ENCODE measurements at places on chromosomes 3 and 15.

- peak; percentile 40 for DNase-seq
These were observed 66.2 kb upstream of the CSTA start for GRCh38 chr3:122258757-122259371.

GRCh38 chr3:52086976-52087663, 30.7 kb upstream of the DUSP7 start:
- peak; percentile 53 for DNase-seq

- DNase-seq, result peak; percentile 95
These were observed 39.6 kb downstream of the SEMA6D start for GRCh38 chr15:47756872-47757271.

GRCh38 chr15:97998307-97999071, 38.0 kb downstream of the ARRDC4 start:
- DNase-seq, result no peak

GRCh38 chr15:28955160-28955992, 69.6 kb downstream of the APBA2 start:
- DNase-seq, result peak; percentile 75

DNA sequence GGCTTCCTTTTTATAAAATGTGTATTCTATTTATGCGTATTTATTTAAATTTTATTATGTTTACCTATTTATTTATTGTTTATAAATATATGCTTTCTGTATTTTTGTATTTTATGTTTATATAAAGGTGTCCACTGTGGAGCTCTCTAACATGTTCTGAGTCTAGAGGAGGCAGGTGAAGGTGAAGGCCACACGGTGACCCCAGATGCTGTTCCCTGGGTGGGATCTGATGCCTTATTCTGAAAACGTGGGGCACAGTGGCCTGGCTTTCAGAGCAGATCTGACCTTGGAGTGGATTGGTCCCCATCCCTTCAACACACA, 104.7 kb upstream of the SLC7A14 start:
- no peak for DNase-seq

- no peak for DNase-seq
These were observed 761.7 kb upstream of the SEMA6D start for GRCh38 chr15:46955576-46955975.

GRCh38 chr3:127672429-127673190, at the start of gene ABTB1:
ABTB1 (plus strand) TSS chr3:127672952; CDS start chr3:127673026, 74 bp downstream.
- DNase-seq, result peak; percentile 82

- DNase-seq, result no peak
These were observed 41.5 kb downstream of the IDH2 start for GRCh38 chr15:90060797-90061196.

DNA sequence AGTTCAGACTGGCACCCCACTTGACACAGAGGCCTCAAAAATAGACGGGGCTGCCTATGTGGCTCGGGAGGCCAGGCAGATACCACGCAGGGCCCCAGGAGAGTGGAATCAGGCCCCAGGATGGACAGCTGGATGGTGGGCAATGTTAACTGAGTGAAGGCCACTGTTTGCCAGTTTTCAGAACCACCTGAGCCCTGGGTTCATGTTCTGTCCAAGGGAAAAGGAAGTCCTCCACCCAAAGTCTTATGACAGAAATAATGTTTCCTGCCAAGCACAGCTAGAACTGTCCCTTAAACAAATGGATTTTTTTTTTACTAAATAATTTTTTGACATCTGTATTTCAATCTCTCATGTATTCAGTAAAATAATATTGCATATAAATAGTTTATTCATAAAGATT, 228.4 kb downstream of the KLF13 start:
- no peak for DNase-seq

GRCh38 chr3:123371426-123371825, 77.5 kb downstream of the ADCY5 start:
- no peak for DNase-seq

GRCh38 chr3:73557986-73558726, 66.6 kb downstream of the PDZRN3 start:
- DNase-seq, result peak; percentile 68

- DNase-seq, result peak; percentile 45
These were observed 137.5 kb downstream of the MAGI1 start for GRCh38 chr3:65901226-65901625.

- DNase-seq, result peak; percentile 86
These were observed 143.0 kb downstream of the LPP start for GRCh38 chr3:188296761-188297612.

- peak; percentile 35 for DNase-seq
These were observed 72.8 kb upstream of the AADACL2 start for GRCh38 chr3:151660885-151661284.

GRCh38 chr3:89851974-89852621, 744.7 kb downstream of the EPHA3 start:
- DNase-seq, result peak; percentile 49

GRCh38 chr3:179526989-179527391, 35.7 kb upstream of the ACTL6A start:
- peak; percentile 79 for DNase-seq

DNA sequence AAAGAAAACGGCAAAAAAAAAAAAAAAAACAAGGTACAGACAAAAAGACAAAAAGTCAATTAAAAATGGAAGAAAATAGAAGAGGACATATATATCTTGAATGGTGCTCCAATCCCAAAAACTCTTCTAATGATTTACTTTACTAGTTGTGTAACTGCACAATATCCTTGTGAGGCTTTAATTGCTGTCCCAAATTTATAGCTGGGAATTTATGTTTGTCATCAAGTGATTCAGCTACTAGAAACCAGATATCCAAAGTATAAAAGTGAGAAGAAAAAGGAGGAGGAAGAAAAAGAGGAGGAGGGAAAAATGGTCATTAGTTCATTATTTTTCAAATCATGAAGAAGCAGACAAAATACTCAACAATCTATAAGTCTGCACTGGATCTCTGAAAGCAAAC, 150.8 kb upstream of the ARPP21 start:
- no peak for DNase-seq

DNA sequence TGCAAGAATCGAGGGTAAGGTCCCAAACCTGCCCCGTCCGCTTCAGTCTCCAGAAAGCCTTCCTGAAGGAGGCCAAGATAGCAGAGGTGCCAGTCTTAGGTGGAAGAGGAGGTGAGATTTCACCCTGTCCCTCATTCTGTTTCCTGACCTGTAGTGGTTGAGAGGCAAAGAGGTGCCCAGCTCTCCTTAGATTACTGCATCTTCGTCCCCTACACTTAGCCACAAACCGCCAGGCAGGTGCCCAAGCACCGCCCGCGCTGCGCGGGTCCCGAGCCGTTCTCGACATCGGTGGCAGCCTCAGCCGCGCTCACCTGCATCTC, 23.8 kb upstream of the POLG start:
- DNase-seq, result no peak

DNA sequence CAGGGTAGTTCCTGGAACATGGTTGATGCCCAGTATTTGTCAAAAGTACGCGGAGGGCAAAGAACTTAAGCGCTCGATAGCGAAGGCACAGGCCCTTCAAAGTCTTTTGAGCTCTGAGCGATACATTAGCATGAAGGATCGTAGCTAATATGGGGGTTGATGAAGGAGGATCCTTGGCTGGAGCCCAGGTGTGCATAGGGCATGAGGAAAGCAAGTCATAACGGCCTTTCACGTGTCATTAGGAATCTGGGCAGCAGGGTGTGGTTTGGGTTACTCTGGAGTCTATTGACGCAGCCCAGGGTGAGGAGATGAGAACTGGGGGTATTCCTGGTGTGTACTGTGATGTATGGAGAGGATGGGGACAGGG, 31.7 kb downstream of the SPINK8 start:
- DNase-seq, result peak; percentile 23

DNA sequence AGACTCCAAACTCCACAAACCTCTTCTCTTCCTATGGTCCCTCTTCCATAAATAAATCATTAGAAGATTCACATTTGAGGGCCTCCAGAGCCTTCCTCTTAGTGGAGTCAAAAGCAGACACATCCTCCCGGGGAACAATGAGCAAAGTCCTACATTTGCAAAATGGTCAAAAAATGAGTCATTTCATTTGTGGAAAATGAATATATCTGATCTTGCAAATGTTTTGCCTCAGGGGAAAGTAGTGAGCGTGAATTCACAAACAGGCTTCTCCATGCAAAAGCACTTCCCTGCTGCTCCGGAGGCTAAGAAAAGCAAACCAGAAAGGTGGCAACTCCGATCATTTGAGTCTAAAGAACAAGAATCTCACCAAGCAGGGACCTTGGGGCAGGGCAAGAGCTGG, 86.7 kb upstream of the IQSEC1 start:
- DNase-seq, result no peak

DNA sequence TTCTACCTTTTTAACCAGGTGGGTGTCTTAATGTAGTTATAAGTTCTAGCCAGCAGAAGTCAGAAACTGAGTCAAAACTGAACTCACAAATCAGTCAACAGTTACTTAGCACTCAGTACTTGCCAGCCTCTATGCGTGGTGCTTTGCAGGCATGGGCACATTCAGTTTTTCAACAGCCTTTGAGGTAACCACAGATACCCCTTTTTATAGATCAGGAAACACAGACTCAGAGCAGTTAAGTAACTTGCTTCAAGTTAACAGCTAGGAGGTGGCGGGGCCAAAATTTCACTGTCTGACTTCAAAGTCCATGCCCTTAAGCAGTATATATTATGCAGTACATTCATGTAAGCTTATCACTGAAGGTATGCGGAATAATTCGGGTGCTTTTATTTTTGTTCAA, 139.4 kb downstream of the FHIT start:
- DNase-seq, result no peak

DNA sequence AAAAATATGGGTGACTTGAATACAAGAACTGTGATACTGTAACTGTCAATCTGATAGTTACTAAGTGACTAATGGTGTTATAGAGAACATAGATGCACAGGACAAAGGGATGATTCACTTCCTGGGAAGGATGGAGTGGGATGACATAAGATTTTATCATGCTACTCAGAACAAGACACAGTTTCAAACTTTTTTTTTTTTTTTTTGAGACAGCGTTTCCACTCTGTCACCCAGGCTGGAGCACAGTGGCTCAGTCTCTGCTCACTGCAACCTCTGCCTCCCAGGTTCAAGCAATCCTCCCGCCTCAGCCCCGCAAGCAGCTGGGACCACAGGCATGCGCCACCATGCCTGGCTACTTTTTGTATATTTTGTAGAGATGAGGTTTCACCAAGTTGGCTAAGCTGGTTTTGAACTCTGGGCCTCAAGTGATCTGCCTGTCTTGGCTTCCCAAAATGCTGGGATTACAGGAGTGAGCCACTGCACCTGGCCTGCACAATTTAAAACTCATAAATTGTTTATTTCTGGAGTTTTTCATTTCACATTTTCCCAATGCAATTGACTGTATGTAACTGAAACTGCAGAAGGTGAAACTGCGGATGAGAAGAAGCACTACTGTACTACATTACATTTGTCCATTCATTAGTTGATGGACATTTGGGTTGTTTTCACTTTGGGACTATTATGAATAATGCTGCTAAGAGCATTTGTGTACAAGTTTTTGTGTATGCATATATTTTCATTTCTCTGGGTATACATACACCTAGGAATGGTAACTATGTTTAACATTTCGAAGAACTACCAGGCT, 40.6 kb downstream of the ADIPOQ start:
- DNase-seq, result peak; percentile 87

DNA sequence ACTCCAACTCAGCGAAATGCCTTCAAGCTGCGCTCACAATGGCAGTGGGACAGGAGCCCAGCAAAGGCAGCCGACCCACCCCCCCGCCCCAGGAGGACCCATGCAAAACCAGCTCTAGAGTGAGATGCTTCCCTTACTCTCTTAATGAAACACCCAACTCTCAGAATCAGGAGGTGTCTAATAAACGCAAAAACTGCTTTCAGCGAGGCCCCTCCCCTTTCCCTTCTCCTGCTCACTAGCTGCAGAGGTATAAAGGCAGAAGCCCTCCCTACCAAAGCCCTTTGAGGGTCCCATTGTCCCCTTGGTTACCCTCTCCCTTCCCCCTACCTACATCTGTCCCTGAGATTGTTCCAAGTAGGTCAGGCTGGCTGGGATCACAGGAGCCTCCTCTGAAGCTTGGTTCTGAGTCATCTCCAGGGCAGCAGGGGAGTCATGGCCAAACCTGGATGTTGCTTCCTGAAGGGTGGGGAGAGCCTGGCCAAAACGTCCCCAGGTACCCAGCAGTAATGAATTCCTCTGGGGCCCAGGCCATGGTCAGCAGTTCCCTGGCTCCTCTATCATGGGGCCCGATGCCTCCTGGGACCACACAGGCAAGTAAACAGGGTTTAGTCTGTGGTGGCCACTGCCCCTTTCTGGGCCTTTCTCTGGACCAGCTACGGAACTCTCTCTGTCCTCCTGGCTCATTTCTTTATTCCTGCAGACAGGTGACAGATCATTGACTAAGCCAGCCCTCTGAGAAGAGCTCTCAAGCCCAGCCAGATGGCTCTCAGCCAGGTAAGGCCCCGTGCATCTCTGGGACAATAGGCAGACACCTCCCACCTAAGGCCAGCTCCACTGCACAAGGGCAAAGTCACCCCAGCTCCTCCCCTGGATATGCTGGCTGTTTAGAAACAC, 8.6 kb downstream of the KLHL25 start:
- peak; percentile 46 for DNase-seq

DNA sequence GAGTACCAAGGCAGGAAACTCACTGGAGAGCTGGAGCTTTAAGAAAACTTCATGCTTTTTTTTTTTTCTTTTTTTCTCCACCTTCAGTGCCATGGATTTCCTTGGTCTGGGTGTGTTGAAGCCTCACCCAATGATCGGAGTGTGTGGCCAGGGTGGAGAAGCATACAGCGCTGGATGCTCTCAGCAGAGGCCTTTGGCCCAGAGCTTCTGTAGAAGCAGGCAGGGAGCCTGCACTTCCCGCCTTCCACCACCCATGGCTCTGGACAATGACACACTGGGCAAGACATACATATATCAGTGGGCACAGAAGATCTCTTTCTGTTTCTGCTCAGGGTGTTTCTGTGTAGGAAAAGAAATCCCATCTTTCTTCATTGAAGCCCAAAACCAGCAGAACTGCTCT, 55.8 kb upstream of the ACAD9 start:
- no peak for DNase-seq

DNA sequence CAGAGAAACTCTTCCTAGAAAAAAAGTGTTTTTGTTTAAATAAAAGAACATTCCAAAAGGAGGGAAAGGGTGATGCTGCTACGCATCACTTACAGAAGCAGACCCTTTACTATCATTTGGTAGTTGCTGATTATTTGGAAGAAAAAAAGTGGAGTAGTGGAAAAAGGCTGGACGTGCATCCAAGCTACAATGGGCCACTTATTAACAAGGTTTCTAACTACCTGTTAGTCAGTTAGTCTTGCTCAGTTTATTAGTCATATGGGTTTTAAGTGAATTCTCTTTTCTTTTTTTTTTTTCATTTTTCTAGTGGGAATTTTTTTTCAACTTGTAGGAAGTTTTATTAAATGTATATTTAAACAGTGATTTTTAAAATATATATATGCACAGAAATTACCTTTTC, 866.0 kb downstream of the MCTP2 start:
- no peak for DNase-seq

DNA sequence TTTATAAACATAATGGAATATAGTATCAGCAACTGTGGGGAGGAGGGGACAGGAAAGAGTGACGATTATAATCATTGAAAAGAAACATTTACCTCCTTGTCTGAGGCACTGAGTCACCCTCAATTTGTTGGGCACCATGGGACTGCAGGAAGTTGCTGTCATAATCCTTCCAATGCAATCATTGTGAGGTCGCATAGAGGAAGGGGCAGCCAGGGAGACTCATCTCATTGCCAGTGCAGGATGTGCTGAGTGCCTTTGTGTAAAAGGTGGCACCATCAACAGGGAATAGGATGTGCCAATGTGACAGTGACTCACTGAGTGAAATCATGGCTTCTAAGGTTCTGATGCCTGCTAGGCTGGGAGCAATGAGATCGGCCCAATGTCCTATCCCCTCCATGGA, 300.4 kb upstream of the ADAMTS9 start:
- DNase-seq, result no peak

- no peak for DNase-seq
These were observed 43.8 kb upstream of the CMTM8 start for GRCh38 chr3:32194653-32195052.
